Stimulated activated CD4-positive, alpha-beta T cell treated with anti-CD3 and anti-CD28 coated beads, Interleukin-2, amount 100 ng/mL, for 24 hours (primary cell): ENCODE measurements at places on chromosomes 3 and 15.

DNA sequence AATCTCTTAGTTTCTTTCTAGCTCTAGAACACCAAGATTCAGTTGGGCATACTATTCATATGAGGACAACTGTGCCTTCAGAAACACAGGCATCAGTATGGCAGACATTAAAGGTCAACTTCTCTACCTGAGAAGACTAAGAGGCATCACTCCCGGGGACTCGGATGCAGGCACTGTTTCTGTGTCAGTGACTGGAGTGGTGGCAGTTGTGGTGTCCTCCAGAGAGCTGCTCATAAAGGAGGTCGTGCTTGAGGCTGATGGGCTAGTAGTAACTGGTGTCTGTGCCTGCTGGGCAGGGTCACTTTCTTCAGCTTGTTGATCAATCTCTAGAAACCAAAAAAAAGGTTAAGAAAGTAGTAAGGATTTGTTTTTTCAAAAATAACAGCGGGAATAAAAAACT, 75.2 kb downstream of the FBXL22 start:
- no peak for DNase-seq

DNA sequence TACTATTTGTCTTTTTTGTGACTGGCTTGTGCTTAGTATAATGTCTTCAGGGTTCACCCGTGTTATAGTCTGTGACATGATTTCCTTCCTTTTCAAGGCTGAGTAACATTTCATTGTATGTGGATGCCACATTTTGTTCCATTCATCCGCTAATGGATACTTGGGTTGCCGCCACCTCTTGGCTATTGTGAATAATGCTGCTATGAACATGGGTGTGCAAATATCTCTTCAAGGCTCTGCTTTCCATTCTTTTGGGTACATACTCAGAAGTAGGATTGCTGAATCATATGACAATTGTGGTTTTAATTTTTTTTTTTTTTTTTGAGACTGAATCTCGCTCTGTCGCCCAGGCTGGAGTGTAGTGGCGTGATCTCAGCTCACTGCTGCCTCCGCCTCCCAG, 15.4 kb downstream of the CRTC3 start:
- no peak for DNase-seq

GRCh38 chr3:157174290-157174648, 14.3 kb upstream of the CCNL1 start:
- DNase-seq = peak; percentile 38

DNA sequence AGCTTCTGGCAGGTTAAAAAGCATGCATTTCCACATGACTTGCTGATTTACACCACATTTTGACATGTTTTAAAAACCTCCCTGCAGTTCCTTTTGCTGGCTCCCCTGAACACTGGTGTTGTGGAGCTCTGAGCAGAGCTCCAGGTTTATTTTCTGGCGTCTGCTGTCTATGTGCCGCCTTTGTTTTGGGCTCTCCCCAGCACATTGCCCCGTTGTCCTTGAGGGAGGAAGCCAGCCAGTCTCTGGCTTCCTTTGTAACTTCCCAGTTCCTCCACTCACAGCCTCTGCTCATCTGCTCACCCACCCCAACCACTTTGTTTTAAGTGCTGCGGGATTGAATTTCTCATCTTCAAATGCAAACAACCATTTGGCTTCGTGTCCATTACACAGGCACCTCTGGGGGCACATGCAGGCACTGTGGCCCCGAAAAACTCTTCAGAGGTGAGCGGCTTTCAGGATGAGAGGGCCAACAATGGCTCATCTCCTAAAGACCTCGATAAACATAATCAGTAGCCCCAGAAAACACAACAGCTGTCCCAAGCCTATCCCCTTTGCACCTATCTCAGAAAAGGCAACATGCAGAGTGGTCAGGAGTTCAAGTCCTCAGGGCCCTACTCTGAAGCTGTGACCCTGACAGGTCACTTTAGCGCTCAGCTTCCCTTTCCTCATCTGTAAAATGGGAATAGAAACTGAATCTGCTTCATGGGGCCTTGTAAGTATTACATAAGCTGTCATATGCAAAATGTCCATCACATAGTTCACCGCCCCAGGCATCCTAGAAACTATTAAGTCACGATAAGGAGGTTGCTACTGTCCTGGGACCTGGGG, 1.3 kb upstream of the MEF2A start:
- DNase-seq = no peak

DNA sequence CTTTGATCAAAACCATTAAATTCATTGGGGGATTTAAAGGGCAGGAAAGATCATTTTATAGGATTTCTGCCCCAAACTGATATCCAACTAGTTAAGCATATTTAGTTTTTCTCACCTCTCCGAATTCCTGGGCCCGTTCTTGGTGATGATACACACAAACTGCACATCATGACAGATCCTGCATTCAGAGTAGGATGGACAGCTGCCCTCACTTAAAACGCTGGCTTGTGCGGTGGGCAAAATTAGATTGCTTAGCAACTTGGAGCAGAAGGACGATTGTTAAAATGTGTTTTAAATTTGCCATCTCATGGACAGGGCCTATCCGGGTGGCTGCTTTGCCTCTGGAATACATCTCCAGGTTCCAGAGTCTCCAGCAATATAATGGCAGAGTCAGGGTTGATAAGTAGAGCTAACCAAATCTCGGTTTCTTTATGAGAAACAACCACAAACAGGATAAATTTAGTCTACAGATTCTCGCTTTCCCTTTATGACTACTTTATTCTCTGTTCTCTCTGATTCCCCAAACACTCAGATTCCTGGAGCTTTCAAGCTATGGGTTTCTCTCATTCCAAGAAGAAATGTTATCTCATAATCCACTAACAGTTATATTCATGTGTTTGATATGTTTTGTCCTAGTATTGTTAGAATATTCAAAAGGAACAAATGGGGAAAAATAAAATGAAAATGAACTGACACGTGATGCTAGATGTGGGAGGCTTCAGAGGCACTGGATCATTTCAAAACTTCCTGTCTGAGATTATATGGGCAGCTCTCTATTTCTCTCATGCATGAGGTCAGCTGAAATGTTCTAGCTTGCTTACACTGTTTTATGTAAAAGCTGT, 1014.1 kb upstream of the SEMA6D start:
- no peak for DNase-seq

- DNase-seq = no peak
Observed at GRCh38 chr3:122770521-122771202, 23.0 kb downstream of the HSPBAP1 start.

GRCh38 chr15:56804279-56804678, 71.0 kb upstream of the ZNF280D start:
- no peak for DNase-seq

DNA sequence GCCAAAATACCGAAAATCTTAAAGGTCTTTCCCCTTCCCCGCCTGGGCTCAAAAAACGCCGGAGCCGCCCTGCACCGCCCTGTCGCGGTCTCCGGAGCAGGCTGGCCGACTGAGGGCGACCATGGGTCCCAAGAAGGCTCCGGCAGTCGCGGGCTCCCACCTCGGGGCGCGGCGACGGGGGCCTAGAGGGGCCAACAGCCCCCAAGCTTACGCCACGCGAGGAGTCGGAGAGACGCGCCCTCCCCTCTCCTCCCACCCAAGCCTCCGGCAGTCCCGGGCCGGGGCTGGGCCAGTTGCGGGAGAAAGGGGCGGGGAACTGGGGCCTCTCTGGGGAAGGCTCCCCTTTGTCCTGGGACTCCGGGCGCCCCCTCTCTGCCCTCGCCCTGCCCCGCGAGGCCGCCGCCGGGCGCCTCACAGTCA, 69.2 kb downstream of the GOLGA8B start:
- peak; percentile 25 for DNase-seq
